ENCODE measurements at places on chromosomes 2 and 18.

DNA sequence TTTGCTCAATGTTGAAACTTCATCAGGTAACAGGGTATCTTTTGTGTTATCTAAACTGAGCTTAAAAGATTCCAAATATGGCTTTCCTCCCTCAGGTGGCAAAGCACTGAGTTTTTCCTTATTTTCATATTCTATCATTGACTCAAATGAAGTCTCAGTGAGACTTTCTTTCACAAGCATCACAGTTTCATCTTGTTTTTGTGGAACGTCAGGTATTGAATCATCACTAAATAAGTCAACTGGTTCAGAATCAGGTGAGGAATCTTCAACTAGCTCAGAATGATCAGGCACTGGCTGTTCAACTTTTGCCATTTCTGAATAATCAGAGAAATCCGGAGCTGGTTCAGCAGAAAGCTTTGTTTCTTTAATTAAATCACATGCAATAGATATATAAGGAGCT is 24.6 kb downstream of the RTN4 start:
- no peaks in the 10 kb centered on the region for H3K36me3 ChIP-seq
- no peak overlapping the region for H3K4me3 ChIP-seq
- H3K27ac ChIP-seq, result no peak overlapping the region
- no peaks in the 10 kb centered on the region for H3K27me3 ChIP-seq
- H3K4me1 ChIP-seq, result peaks cover 82% of the 10 kb centered on the region
- no peak for DNase-seq

GRCh38 chr2:120736624-120737339 is 1.1 kb downstream of the GLI2 start:
- peak; percentile 86 for DNase-seq
- peaks cover 39% of the 10 kb centered on the region for H3K4me1 ChIP-seq
- H3K27ac ChIP-seq, result peak overlapping the region; percentile 89
- peak overlapping the region; percentile 60 for H3K4me3 ChIP-seq

GRCh38 chr2:240319221-240319854 is 116.1 kb upstream of the GPC1 start:
- peaks cover 19% of the 10 kb centered on the region for H3K4me1 ChIP-seq
- no peak for DNase-seq
- H3K27me3 ChIP-seq, result no peaks in the 10 kb centered on the region
- H3K36me3 ChIP-seq, result no peaks in the 10 kb centered on the region
- H3K4me3 ChIP-seq, result no peak overlapping the region
- no peak overlapping the region for H3K27ac ChIP-seq

GRCh38 chr2:105541189-105542050 is 142.6 kb upstream of the FHL2 start:
- H3K36me3 ChIP-seq, result no peaks in the 10 kb centered on the region
- H3K27ac ChIP-seq, result no peak overlapping the region
- no peaks in the 10 kb centered on the region for H3K4me1 ChIP-seq
- DNase-seq, result peak; percentile 70
- H3K27me3 ChIP-seq, result no peaks in the 10 kb centered on the region
